Left renal pelvis (tissue), 4 donors: ENCODE measurements at places on chromosomes 6 and 20. TPM values are rescaled to one million over a fixed set of nuclear protein-coding genes. Genes with fewer than 3 reads are reported as not detected.

DNA sequence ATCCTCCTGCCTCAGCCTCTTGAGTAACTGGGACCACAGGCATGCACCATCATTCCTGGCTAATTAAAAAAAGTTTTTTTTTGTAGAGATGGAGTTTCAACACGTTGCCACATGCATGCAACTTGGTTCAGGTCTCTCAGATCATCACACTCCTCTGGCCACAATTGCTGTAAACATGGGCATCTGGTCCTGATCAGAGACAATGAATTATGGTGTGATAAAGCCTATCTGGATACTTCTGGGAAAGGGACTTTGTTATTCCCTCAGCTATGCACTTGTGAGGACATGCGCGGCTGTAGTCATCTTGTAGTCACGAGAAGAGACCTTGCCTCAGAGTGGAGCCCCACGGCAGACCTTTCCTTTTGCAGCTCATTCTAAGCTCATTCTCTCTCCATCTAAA is 210.9 kb upstream of the ZFP64 start:
- DNase-seq = no peak

GRCh38 chr6:128471907-128472306 is 48.5 kb downstream of the PTPRK start:
- DNase-seq = no peak

DNA sequence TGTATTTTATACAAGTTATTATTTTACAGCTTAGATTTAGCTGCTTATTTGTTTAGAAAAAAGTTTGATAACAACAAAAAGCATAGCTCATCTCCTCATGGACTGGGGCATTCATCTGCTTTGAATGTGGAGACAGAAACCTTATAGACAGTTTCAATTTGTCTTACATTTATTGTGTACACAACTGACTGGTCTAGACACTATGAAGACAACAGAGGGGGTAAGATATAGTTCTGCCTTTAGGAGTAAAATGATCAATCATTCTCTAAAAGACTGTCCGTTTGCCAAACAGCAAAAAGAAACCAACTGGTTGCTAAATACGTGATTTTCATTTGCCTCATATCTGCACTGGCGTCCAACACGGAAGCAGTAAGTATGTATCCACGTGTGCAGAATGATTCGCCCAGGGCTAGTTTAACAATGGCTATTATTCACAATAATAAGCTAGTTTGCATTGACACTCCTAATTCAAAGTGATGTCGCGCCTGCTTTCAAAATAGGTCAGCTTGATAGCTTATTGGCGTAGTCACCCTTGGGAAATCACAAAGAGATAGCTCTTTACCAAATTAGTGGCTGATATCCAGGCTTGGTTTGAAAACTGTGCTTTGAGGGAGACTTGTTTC is 153.6 kb downstream of the BMP2 start:
- no peak for DNase-seq

GRCh38 chr6:29884261-29884660 is 56.6 kb downstream of the HLA-G start:
- no peak for DNase-seq

DNA sequence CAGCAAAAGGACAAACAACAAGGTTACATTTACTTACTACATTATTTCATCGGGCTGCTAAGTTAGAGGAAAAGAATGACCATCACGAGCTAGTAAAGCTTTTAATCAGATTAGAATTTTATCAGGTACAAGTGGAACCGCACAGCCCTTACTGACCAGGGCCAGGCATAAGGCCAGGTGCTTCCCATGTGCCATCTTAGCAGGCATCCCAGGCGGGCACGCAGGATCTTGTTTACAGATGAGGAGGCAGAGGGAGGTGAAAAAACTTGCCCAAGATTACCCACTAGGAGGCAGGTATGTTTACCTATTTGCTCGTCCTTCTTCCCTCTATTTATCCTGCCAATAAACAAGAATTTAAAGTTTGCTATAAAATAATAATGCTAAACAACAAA is 10.7 kb downstream of the EZR start:
- DNase-seq = no peak

GRCh38 chr20:43459022-43459942 is 1.6 kb downstream of the SRSF6 start:
- DNase-seq = no peak

DNA sequence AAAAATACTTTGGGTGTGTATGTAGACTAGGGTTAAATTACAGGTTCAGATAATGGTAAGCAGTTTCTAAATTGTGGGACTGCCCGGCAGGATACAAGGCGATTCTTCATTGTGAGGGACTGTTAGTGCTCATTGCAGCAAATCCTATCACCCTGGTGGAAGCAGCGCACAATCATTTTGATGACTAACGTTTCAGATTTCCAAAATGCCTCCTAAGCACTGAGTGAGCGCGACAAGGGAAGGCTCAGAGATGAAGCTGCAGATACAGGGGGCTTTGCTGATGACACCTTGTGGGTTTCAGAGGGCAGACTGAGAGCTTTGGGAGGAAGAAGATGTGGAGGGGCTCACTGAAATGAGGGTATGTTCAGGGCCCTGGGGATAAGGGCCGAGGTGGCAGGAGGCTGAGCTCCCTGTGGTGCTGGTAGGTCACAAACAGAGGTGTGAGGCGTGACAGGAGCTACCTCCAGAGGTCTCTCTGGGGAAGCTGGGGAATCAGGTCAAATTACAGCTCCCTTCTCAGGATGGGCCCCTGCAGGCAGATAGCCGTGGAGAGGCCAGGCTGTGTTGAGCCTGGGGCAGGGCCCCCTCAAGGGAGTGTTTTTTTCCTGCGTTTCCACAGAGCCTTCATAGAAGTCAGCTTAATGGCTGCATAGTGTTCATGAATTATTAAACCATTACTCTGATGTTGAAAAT is 84.5 kb upstream of the FYN start:
- DNase-seq = no peak

DNA sequence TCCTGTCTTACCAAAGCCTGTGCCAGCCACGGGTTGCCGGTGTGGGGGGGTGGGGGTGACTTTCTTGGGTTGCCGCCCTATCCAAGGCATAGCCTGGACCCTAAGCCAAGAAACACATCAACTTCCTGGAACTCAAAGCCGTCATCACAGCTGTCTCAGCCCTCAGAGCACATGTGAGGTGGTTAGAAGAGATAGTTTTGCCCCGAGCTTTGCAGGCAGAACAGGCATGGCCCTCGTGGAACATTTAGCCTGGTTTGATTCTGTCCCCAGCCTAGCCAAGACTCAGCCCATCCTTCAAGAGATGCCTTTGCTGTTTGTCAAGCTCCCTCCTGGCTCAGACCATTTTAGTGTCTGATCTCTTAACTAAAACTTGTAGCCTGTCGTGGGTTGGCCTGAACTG is 64.9 kb downstream of the RREB1 start:
- no peak for DNase-seq

- peak; percentile 26 for DNase-seq
These were observed 29.5 kb downstream of the PXDC1 start for GRCh38 chr6:3721810-3722621.

- no peak for DNase-seq
These were observed 6.0 kb upstream of the LKAAEAR1 start for GRCh38 chr20:64090165-64090564.

DNA sequence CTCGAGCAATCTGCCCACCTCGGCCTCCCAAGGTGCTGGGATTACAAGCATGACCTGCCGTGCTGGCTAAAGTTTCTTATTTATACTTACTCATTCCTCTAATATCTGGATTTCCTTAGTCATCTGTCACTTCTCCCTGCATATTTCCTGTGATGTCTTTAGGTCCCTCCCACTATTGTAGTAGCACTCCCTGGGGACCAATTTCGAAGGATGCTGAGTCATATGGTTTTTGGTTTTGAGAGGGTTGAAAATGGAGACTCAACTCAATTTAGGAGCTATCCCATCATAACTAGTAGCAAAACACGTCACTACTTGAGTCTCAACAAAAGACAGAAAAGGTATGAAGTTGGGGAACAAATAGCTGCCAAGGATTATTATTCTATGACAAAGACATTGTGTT is 20.2 kb downstream of the MCUR1 start:
- DNase-seq = no peak

GRCh38 chr20:4051413-4052138 is 36.2 kb upstream of the RNF24 start:
- no peak for DNase-seq

- no peak for DNase-seq
These were observed 30.0 kb downstream of the SLX4IP start for GRCh38 chr20:10465135-10465534.

DNA sequence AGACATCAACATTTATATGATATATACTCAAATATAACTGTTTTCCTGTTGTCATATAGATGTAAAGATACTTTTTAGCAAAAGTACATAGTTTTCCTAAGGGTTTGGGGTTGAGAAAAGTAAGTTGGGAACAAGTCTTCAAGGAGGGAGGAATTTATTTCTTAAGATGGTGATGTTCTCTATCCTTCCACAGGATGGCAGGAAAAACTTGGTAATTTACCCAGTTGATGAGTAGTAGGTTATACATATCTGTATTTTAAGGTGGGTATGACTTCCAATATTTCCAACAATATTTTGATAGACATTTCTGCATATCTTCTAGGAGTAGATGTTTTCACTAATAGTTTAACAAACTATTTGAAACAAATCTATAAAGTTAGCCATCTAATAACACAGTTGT is 254.4 kb downstream of the RIMS1 start:
- no peak for DNase-seq

The CYP39A1 gene
- polyA plus RNA-seq = 8.1 TPM

The GUCA1A gene
- polyA plus RNA-seq = 0.38 TPM

The FAM83C gene
- polyA plus RNA-seq = 0.09 TPM

The BTNL2 gene
- 0.18 TPM for polyA plus RNA-seq

The DDO gene
- 0.93 TPM for polyA plus RNA-seq

The NKAIN4 gene
- 28.4 TPM for polyA plus RNA-seq

The SPINT4 gene
- not detected for polyA plus RNA-seq

The ZNF334 gene
- 38.9 TPM for polyA plus RNA-seq
